ENCODE measurements at places on chromosomes 11 and 22.
A peak's percentile ranks its signal among the peaks of the same experiment; 100 is the strongest.

GRCh38 chr11:44305470-44306051 is 4.4 kb downstream of the ALX4 start:
- peak; percentile 33 for DNase-seq

GRCh38 chr22:45788522-45788921 is 116.9 kb downstream of the ATXN10 start:
- DNase-seq = no peak

DNA sequence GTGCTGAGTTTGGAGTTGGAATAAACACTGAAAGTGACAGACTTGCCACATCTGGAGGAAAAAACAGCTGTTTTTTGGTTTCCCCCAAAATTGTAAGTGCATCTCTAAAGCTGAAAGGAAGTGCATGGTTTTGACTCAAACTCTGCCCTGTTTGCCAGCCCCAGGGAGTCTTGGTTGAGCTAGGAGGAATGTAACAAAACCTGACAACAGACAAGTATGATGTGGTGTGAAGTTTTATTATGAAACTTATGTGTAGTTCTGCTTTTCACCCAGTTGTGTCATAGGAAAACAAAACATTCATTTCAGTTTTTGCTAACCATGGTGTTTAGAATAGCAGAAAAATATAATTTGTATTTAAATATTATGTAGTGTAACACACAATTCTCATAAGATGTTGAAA is 31.7 kb upstream of the PDE3B start:
- DNase-seq = no peak

GRCh38 chr22:27783436-27784119 is 18.0 kb downstream of the MN1 start:
- DNase-seq = no peak

DNA sequence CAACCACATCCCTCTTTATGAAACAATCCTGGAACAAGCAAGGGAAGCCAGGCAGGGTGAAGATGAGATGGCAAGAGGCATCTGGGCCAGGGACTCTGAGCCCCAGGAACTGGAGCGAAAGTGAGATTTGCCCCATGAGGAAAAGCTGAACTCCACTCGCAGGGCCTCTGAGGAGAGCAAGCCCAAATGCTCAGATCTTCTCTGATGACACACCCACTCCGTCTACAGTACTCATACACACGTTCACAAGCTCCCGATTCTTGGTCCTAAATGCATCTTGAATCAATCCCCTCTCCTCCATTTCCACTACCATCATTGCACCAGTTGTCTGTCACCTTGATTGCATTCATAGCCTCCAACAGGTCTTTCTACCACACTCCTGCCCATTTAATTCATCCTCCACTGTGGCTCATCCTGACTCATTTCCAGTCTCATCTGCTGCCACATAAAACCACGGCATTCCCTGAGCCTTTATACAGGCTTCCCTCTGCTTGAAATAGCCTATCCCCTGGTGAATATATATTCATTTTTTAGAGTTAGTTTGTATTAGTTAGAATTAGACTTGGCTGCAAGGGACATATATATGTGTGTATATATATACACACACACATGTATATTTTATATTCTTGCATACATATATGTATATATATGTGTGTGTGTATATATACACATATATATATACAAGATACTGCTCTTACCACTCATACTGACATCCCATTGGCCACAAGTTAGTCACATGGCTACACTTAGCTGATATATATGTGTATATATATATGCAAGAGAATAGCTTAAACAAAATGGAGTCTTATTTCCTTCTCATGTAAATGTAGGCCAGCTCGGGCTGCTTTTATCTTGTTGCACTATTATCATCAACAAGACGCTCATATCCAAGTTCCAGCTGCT is 1.4 kb upstream of the APOA5 start:
- DNase-seq = no peak

DNA sequence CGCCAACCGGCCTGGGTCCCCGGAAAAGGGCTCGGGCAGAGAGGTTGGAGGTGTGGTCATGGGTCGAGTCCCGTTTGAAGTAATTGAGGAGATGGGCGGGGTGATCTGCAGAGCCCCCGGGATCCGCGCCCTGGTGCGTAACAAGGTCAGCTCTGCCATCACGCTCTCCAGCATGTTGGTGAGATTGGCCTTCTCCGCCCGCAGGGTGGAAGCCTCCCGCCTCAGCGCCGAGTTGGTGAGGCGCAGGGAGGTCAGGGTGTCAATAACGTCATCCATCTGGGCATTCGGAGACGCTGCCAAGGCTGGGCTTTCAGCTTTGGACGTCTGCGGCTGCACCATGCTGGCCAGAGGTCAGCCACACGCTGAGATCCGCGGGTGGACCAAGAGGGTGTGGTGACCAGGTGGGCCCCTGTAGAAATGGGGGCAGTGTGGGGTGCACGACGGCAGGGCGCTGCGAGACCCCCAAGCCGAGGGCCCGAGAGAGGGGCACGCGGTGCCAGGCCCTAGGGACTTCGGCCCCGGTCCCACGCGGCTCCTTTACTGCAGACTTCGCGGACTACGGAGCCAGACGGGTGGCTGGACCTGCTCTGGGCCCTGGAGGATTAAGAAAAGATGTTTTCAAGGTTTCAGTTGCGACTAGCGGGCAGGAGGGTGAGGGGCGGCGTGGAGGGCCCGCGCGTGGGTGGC is 672 bp downstream of the RTL6 start:
- DNase-seq = peak; percentile 36

GRCh38 chr22:31179345-31179744 is 19.4 kb downstream of the RNF185 start:
- DNase-seq = no peak

- DNase-seq = peak; percentile 77
Observed at GRCh38 chr22:41480397-41480735, 11.4 kb downstream of the ACO2 start.

- DNase-seq = no peak
Observed at GRCh38 chr11:131684111-131685060, 314.0 kb downstream of the NTM start.

- no peak for DNase-seq
Observed at GRCh38 chr11:67652965-67653845, 2.7 kb upstream of the ACY3 start.

DNA sequence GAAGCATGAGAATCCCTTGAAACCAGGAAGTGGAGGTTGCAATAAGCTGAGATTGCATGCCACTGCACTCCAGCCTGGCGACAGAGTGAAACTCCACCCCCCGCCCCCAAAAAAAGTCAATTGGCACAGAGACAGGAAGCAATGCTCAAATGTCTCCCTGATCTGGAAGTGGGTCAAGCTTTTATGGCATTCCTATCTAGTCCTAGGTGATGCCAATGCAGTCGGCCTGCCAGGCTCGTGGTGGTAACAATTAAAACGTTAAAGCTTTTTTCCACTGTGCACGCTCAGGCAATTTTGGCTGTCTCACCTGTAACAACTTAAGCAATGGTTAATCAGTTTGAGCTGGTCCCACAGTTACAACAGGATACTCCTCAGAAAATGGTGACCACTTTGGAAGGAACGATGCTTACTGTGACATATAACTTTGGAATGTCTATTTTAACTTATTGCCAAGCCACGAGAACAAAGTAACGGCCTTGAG is 18.9 kb upstream of the PISD start:
- DNase-seq = peak; percentile 52

- DNase-seq = no peak
Observed at GRCh38 chr11:93997741-93998140, 23.4 kb upstream of the HEPHL1 start.

GRCh38 chr11:8081591-8082250 is 710 bp downstream of the TUB start:
- peak; percentile 7 for DNase-seq

- no peak for DNase-seq
Observed at GRCh38 chr11:124041254-124041653, at the start of gene OR10G7. Gene OR10G7 (minus strand): TSS chr11:124041325. CDS start chr11:124039001, 2,324 bp downstream.

GRCh38 chr11:37124384-37124783 is 526.3 kb upstream of the RAG2 start:
- DNase-seq = no peak

- DNase-seq = peak; percentile 59
Observed at GRCh38 chr22:41096841-41097240, 4.4 kb downstream of the EP300 start.

DNA sequence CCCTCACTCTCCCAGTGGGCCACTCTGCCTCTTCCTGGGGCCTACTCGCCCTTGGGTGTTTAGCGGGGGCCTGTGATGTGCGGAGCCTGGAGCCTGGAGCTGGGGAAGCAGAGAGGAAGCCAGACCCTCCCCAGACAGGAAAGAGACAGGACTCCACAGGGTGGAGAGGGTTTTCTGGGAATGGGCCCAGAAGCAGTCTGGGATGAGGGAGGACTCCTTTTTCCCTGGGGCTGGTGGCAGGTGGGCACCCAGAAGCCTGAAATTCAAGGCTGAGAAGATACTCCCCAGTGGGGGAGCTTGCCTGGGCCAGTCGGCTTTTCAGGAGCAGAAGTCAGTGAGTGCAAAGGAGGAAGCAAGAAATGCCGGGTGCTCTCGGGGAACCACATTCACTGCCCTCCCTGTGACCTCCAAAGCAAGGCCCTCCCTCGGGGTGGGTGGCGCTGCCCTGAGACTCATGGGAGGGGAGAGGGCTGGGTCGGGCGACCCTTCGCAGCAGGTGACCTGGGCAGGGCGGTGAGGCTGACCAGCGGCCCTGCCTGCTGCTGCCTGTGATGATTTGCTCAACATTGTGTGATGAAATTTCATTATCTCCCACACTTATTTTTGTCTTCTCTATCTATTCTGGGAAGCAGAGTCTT is 1377.4 kb downstream of the BRD1 start:
- DNase-seq = no peak

- no peak for DNase-seq
Observed at GRCh38 chr11:57979532-57980079, 44.1 kb upstream of the OR9Q1 start.

DNA sequence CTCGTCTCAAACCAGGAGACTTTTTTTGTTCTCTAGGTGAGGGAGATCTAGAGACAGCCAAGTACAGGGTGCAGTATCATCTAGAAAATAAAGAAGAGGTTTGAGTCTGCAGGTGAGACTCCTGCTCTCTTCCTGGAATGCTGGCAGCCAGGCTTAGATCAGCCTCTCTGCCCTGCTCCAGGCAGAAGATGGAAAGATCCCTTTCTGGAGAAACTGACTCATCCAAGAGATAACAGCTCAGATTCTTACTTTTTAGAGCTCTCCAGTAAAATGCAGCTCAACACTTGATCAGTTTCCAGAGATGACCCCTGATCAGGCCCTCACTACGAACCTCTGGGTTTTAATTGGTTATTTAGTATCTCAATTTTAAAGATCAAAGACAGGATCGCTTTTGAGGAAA is 44.6 kb upstream of the EHF start:
- DNase-seq = no peak

- no peak for DNase-seq
Observed at GRCh38 chr11:34068111-34068510, 16.6 kb downstream of the CAPRIN1 start.

GRCh38 chr11:43238341-43238740 is 73.5 kb upstream of the API5 start:
- no peak for DNase-seq

GRCh38 chr22:43777286-43777685 is 34.8 kb downstream of the EFCAB6 start:
- DNase-seq = peak; percentile 47

GRCh38 chr22:27654546-27655445 is 146.8 kb downstream of the MN1 start:
- peak; percentile 85 for DNase-seq

DNA sequence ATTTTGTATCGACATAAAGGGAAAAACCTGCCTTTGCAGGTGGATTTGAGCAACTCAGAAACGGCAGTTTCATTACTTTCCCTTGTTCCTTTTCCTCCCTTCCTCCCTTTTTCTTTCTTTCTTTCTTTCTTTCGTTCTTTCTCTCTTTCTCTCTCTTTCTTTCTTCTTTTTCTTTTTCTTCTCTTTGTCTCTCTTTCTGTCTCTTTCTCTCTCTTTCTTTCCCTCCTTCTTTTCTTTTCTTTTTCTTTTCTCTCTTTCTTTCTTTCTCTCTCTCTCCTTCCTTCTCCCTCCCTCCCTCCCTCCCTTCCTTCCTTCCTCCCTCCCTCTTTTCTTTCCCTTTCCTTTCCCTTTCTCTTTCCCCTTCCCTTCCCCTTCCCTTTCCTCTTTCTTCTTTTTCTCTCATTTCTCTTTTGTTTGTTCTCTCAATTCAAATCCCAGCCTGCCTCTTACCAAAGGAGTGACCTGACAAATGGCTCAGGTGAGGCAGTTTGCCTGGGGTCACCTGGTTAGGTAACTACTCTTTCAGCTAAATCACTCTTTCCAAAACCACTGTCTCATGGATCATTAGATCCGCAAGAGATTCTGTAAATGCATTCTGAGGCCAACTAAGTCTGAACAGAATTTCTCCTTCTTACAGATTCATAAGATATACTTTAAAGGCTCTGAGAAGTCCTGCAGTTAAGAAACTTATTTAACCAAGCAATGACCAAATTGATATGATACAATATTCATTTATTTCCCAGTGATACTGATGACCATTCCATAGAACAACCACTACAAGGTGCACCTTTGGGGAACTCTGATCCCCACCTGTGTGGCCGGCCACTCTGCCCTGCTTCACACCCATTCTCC is 75.3 kb downstream of the MYO18B start:
- DNase-seq = no peak

- DNase-seq = peak; percentile 77
Observed at GRCh38 chr11:1060852-1061616, 13.6 kb upstream of the MUC2 start.

- DNase-seq = no peak
Observed at GRCh38 chr11:117933930-117934329, 4.7 kb upstream of the TMPRSS13 start.

DNA sequence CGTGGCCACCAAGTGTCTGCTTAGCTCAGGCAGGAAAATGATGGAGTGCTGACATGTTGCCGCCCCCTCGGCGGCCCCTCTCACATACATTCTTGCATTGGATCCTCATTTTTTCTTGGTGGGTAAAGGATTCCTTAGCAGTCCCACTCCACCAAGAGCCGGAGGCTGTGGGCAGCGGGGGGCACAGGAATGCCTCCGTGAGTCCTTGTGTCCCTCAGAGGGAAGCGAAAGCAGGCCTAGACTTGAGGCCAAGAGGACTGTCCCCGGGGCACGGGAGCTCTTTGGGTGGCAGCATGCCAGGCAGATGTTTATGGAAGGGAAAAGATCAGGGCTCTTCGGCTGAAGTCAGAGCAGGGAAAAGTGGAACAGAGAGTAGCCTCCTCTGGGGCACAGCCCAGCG is 21.6 kb downstream of the LRFN4 start:
- DNase-seq = peak; percentile 45

- DNase-seq = peak; percentile 87
Observed at GRCh38 chr11:134047586-134047999, 21.3 kb upstream of the JAM3 start.

DNA sequence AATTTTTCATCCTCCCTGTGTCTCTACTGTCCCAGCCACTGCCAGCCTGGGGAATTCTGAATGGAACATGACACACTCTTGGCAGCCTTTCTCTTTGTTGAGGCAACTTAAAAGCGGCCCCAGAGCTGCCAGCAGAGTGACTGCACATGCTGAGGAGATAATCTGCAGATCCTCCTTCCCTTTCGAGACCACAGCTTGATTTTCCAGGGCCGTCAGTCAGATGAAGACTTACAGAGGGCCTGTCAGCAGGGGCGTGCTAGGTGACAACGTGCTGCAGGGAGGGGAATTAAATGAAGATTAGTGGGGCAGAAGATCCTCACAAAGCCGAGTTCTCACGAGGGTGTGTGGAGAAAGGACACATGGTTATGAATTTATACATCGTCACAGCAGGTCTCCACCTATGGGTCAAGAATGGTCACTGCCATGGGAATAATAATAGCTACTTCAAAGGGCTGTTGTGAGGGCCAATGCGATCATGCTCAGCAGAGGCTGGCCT is 193.5 kb upstream of the PITPNB start:
- DNase-seq = peak; percentile 40

- DNase-seq = no peak
Observed at GRCh38 chr11:62922653-62923431, 1.7 kb upstream of the CHRM1 start.

- DNase-seq = peak; percentile 91
Observed at GRCh38 chr22:31952472-31952871, 8.1 kb downstream of the YWHAH start.

All from fibroblast of villous mesenchyme (primary cell).